Lung microvascular endothelial cell (primary cell): ENCODE measurements at places on chromosomes 16 and 17. TPM values are rescaled to one million over a fixed set of nuclear protein-coding genes. Genes with fewer than 3 reads are reported as not detected.

The CHST4 gene
- not detected in 2 replicates for total RNA-seq

The PRAC1 gene
- total RNA-seq, result not detected in 2 replicates

The C17orf107 gene
- total RNA-seq, result 0.44 and 1.6 TPM in 2 replicates

GRCh38 chr16:50665128-50665878 lies 15.8 kb downstream of the SNX20 start:
- peak; percentile 78 for DNase-seq

DNA sequence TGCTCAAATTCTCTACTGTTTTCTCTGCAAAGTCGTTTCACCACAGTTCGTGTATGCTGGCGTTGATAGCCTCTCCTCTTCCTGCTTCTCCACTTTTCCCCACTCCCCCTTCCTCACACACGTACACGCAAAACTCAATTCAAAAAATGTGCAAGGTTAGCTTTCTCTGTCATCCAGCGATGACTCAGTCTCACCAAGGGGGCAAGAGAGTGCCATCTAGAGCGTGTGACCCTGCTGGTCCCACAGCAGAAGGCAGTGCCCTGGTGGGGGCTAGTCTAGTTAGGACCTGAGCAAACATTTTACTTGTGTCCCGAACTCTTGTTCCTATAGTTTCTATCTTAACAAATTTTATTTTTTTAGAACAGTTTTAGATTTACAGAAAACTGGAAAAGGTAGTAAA lies 121.2 kb upstream of the CHMP6 start:
- no peak for DNase-seq

DNA sequence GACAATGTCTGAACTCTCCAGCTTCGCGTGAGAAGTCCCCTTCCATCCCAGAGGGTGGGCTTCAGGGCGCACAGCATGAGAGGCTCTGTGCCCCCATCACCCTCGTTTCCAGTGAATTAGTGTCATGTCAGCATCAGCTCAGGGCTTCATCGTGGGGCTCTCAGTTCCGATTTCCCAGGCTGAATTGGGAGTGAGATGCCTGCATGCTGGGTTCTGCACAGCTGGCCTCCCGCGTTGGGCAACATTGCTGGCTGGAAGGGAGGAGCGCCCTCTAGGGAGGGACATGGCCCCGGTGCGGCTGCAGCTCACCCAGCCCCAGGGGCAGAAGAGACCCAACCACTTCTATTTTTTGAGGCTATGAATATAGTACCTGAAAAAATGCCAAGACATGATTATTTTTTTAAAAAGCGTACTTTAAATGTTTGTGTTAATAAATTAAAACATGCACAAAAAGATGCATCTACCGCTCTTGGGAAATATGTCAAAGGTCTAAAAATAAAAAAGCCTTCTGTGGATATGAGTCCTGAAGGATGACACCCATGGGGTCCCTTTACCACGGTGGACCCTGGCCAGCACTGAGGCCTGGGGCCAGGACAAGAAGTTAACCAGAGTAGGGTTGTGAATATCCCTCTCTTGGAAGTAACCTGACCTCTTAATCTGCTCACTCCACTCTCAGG lies 10.5 kb upstream of the ITGAD start:
- peak; percentile 72 for DNase-seq

DNA sequence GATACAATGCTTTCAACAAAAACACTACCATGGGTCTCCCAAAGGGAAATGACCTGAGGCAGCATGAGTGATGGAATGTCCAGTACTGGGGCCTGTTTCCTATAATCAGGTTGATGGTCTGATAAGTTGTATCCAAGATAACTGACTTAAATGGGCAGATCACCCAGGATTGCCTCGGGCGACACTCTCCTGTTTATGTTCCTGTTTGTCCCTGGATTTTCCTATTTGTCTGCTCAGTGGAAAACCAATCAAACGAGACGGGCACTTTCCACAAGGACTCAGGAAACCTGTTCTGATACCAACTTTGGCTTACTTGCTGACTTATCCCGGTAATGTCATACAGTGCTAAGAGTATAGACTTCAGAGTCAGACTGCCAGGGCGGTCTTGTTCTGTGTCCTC lies 27.4 kb downstream of the USP43 start:
- DNase-seq, result no peak

DNA sequence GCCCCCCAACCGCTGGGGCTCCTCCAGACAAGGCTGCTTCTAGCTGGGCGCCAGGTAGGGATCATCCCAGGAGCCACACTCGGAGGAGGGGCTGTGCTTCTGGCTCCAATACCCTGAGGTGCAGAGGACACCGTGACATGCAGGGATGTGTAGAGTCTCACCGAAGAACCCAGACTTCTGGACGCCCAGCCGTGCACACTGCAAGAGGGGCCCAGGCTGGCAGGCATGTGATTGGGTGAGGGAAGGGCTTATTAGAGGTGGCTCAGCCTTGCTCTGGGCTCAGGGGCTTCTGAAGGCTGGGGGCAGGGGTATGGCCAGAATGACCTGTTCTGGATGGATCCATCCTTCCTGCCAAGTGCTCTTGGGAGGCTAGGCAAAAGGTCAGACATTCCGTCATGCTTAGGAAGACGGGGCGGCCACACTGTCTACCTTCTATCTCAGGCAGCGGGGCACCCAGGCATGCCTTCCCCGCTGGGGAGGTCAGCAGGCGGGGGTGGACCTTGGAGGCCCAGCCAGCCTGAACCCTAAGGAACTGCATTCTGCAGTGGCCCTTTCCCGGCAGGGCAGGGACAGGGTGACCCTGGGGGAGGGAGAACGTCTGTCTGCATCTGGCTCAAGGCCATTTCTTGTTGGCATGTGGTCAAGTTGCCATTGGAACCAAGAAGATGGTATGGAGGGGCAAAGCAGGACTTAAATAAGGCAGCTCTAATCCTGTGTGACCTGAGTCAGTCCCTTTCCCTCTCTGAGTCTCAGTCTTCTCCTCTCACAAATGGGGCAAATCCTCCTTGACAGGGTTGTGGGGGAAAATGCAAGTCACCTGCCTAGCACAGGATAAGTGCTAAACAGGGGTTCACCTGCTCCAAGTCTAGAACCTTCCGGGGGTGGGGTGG lies 5.8 kb upstream of the ADGRG1 start:
- no peak for DNase-seq

GRCh38 chr17:73566905-73567782 lies 77.1 kb downstream of the SDK2 start:
- no peak for DNase-seq

GRCh38 chr16:28210979-28211588 lies 681 bp downstream of the XPO6 start:
- peak; percentile 81 for DNase-seq

- no peak for DNase-seq
These were observed 276.0 kb downstream of the GRIN2A start for GRCh38 chr16:9906218-9906617.

GRCh38 chr16:59632276-59632855 lies 898.2 kb upstream of the GOT2 start:
- DNase-seq, result no peak

DNA sequence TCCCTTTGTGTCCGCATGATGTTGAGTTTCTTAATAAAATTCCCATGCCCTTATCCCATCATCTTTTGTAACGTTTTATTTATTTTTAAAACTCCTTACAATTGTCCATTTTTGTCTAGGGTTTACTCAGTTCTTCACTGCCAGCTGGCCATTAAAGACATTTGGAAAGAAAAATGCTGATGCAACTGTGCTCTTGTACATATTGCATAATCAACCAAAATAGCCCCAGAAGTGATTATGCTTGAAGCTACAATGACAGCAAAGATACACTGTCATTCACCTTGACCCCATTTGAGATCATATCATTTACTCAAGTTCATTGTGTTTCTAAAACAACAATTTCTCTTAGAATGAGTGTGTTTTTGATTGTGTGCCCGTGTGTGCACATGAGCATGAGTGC lies 1074.6 kb upstream of the RBFOX1 start:
- DNase-seq, result no peak
